Right lobe of liver (tissue), 6 donors: ENCODE measurements at places on chromosomes 5 and 9. TPM values are rescaled to one million over a fixed set of nuclear protein-coding genes. Genes with fewer than 3 reads are reported as not detected.
A peak's percentile ranks its signal among the peaks of the same experiment; 100 is the strongest.

DNA sequence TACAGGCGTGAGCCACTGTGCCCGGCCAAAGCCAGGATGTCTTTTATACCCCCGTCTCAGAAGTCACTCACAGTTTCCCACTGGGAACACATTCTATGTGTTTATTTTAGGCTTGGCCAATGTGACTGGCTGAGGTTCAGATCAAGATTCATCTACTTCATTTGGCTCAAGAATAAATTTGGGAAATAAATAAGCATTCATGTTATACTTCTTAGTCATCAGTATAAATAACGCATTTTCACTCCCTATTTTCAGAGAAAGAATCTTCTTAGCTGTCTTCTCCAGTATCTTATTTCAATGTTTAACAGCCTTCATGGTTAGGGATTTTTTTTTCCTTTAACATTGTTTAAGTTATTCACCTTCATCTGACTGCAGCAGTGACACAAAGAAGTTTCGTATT lies 11.8 kb downstream of the S100Z start:
- DNase-seq, result no peak

GRCh38 chr5:66603881-66604280 lies 7.7 kb downstream of the MAST4 start:
- no peak for DNase-seq

GRCh38 chr5:121962347-121962670 lies 534 bp downstream of the SRFBP1 start:
- DNase-seq, result no peak

- no peak for DNase-seq
Observed at GRCh38 chr5:3122985-3123762, 371.7 kb upstream of the IRX2 start.

- peak; percentile 60 for DNase-seq
Observed at GRCh38 chr5:170355601-170356098, 33.5 kb downstream of the KCNMB1 start.

DNA sequence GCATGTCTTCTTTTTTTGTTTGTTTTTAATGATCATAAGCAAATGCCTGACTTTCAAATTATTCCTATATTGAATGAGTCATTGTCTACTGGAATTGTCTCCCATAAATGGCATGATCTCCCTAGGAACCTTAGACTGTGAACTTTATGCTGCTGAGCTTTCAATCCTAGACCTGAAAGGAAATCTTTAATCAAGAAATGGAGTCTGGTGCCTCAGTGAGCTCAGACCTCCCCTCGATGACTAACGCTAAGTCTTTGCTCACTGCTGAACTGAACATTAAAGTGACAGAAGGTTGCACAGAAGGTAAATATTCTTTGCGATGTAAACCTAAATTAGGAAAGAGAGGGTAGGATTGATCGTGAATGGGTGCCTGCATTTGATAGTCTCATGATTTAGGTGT lies 745.2 kb upstream of the WWC1 start:
- no peak for DNase-seq

DNA sequence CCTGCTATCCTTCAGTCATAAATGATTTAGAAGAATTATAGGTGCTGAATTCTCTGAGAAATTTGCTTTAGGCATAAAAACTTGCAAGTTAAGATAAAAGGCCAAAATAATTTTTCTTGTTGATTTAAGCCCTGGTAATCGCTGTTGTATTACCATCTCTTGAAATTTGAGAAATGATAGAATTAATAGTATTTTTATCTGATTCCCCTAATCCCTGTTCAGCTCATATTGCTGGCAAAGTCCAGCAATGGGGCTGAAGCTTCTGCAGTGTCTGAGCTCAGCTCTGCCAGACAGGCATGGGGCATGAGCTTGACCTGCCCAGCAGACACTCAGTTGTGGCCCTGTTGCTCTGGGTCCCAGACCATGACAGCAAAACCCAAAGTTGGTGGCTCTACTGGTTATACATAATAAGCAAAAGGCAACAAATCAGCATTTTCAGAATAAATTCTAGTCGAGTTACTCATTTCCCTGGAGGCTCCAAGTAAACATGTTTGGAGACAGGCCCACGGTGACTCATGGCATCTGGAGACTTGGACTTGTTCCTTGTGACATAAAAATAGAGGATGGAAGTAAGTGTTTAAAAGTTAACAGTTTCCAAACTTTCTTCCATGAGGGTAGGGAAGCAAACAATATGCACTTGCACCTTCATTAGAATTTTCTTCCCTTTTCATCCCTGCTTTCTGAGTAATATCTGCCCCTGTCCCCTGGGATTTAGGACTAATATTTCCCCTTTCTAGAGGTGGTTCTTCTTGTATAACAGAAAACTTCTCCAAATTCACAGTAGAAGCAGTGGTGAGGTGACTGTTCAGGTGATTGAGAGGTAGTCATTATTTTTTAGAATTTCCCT lies 60.2 kb upstream of the SLC2A8 start:
- peak; percentile 48 for DNase-seq

DNA sequence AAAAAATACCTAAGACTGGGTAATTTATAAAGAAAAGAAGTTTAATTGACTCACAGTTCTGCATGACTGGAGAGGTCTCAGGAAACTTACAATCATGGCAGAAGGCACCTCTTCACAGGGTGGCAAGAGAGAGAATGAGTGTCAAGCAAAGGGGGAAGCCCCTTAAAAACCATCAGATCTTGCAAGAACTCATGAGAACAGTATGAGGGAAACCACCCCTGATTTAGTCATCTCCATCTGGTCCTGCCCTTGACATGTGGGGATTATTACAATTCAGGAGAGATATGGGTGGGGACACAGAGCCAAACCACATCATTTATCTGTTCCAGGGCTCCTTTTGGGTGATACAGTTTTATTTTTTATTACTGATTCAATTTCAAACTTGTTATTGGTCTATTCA lies 23.2 kb upstream of the ADAMTS16 start:
- DNase-seq, result no peak

DNA sequence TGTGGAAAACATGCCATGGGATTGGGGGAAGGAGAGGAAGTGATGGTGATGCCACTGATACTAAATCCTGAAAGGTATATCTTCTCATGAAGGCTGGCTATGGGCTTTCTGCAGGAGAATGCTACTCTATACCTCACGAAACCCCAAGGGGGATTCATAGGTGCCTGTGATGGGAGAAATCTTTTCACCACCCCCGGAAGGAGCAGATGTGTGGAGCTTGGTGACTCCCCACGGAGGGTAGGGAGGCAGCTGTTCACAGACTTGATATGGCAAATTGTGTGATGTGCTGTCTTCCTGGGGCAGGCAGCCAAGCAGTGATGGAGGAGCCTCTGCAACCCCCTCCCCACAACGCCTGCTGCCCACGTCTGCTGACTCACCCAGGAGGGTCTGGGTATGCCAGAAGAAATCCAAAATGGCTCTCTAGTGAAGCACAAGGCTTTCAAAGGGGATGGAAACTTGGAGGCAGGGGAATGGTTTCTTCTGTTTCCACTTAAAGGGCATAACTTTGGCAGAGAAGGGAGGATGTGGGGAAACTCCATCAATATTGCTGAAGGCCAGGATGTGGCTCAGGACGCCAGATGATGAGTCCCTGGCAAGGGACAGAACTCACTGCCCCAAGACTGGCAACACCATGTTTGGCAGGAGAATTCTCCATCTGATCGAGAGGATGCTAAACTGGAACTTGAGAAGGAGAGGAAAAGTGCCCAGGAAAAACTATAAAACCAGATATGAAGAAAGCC lies 188.3 kb downstream of the GABBR2 start:
- no peak for DNase-seq

DNA sequence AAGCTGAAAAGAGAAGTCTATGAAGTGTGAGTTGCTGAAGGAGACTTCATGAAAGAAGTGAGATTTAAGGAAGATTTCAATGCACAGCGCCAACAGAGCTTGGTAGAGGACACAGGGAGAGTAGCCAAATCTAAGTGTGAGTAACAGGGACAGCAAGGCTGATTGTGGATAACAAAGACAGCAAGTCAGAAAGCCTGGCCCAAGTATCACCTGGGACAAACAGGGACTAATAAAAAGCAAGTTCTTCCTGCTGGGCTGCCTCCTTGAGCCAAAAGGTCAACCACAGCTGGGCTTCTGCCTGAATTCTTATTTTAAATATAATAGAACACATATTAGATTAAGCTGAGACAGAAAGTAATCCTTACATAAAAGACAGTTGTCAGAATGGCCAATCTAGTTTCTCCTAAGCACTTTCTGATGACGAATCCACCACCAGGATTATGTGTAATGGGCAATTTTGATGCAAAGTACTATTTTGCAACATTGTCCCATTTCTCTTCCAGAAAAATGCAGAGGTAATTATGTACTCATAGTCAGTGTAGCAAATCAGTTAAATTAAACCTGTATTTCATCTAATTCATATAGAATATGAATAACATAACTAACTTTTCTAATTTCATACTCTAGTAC lies 73.8 kb downstream of the MAPKAP1 start:
- DNase-seq, result no peak

DNA sequence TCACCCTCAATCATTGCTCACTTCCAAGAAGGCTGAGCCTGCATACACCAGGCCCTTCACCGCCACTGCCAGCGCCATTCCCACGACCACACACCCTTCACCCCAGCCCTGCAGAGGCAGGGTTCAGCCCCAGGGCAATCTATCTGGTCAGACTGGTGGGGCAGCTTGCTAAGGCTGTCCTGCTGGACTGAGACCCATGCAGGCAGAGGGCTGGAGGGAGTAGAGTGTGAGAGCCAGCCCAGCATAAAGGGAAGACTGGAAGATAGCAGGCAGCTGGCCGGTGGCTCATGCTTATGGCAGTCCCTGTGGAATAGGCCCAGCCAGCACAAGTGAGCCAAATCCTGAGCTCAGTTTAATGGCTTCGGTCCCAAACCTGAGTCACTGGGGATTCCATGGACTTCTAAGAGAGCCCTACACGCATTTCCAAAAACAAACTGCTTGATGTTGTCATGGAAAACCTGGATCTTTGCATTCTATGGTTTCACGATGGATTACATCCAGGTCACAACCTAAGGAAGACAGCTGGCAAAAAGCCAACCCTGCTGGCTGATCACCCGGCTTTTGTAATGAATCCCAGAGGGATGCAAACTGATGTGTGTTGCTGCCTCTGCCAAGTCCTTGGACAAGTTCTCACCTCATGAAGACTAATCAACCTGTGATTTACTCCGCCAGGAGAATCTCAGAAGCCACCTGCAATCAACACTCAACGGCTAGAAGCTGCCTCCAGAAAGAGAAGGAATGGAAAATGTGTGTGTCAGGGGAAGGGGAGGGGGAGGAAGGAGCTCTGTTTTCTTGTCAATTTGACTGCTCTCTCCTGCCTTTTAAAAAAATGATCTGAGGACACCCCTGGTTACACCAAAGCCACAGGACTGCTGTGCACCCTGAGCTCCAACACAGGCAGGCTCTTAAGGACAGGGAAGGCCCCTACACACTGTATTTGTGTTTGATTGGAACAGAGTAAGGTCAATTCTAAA lies 143.6 kb downstream of the LHFPL2 start:
- no peak for DNase-seq

DNA sequence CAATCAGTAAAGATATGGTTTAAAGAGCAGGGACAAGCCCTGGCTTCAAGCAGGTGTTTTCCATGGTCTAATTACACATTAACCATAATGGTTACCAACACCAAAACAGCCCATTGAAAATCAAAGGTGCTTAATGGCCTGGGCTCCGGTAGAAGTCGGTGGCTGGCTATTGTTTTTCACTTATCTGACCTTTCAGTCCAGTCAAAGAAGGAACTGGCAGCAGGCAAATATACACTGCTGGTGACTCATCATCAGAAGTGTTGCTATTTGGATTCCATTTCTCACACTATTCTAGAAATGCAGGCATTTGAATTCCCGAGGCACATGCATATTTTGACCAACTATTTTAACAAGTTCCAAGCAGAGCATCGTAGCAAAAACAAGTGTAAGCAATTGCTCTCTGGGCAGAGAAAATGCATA lies 26.3 kb upstream of the GABRP start:
- DNase-seq, result no peak

GRCh38 chr5:93868851-93869250 lies 127.5 kb upstream of the POU5F2 start:
- DNase-seq, result no peak

DNA sequence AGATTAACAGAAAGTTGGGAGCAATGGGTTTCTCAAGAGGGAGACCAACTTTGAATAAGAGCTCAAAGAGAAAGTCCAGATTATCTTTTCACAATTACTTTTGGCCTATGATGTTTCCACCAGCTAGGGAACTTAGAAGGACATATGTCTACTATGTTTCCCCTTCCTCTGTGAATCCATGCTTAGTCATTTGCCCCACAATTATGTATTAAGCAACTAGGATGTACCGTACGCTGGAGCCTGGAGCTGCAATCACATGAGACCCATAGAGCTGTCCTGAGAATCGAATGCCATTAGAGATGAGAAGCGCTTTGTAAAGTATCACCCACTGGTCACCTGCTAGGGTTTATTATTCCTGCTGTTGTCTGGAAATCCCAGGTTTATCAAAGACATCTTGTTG lies 78.8 kb downstream of the PDE6A start:
- DNase-seq, result no peak

DNA sequence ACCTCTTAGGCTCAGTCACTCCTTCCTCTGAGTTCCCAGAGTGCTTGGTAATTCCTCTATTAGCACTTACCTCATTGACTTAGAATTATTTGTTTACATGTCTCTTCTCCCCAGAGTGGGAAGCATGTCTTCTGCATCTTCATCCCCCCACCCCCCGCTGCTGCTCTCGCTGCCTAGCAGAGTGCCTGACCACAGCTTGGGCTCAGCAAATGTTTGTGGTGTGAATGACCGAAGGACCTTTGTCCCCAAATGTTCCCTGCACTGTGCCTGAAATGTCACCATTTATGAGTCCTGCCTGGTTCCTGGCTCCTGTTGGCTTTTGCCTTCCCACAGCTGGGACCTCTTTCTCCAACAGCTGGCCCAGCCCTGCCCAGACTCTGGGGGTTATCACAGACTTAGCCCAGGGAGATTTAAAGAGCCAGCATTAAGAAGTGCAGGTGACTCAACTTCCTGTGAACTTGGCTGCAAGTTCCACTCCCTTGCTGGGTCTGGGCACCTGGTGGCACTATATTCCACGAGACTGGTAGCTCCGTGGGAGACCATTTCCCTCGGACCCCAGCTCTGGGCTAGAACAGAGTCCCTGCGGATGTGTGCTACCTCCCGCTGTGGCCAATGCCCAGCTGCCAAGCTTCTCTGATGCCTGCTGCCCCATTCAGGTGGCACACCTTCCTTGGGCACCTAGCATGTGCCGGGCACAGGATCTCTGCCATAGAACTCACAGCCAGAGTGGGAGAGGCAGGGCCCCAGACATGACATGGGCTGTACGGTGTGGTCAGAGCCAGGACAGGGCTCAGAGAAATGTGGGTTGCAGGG lies 1.8 kb upstream of the HMCN2 start:
- peak; percentile 52 for DNase-seq

Gene LMX1B
- total RNA-seq, result not detected

Gene PCDHGA2
- total RNA-seq, result 0.58 TPM

Gene FAM53C
- 7.5 TPM for total RNA-seq

Gene GABRA6
- not detected for total RNA-seq

Gene ANXA6
- 187 TPM for total RNA-seq

Gene ZNF462
- total RNA-seq, result 4.0 TPM

Gene PCDHB9
- total RNA-seq, result 0.51 TPM

Gene SKP1
- total RNA-seq, result 150 TPM

Gene ALDH1A1
- 388 TPM for total RNA-seq

Gene SLCO6A1
- not detected for total RNA-seq

Gene TLX3
- total RNA-seq, result not detected

Gene PKD2L2
- total RNA-seq, result not detected
